ENCODE measurements at places on chromosomes 5 and 9. TPM values are rescaled to one million over a fixed set of nuclear protein-coding genes. Genes with fewer than 3 reads are reported as not detected.

OMD gene
- total RNA-seq, result not detected

FAM200C gene
- total RNA-seq, result 2.3 TPM

HAPLN1 gene
- total RNA-seq, result not detected

ARL14EPL gene
- total RNA-seq, result 0.07 TPM

ADAMTS16 gene
- total RNA-seq, result not detected

TNFSF15 gene
- total RNA-seq, result 0.13 TPM

CATSPER3 gene
- total RNA-seq, result not detected

MEIKIN gene
- total RNA-seq, result not detected

UNC13B gene
- total RNA-seq, result 35.0 TPM

RGS7BP gene
- total RNA-seq, result 0.20 TPM

NIPBL gene
- 11.1 TPM for total RNA-seq

COL23A1 gene
- not detected for total RNA-seq

PCDHB7 gene
- 0.05 TPM for total RNA-seq

LCN15 gene
- 1.6 TPM for total RNA-seq

NXNL2 gene
- total RNA-seq, result not detected

OCLN gene
- total RNA-seq, result 0.53 TPM

CAMK2A gene
- total RNA-seq, result not detected

MAMDC4 gene
- total RNA-seq, result 1.9 TPM

EGR1 gene
- total RNA-seq, result 3.3 TPM

PIP5K1B gene
- not detected for total RNA-seq

BTNL8 gene
- total RNA-seq, result not detected

CAAP1 gene
- 11.3 TPM for total RNA-seq

ZNF300 gene
- total RNA-seq, result 3.4 TPM

ADRB2 gene
- 13.3 TPM for total RNA-seq

PCDHA9 gene
- 0.13 TPM for total RNA-seq

HACD4 gene
- total RNA-seq, result 6.1 TPM

SLC46A2 gene
- not detected for total RNA-seq

LECT2 gene
- total RNA-seq, result not detected

CD14 gene
- 0.60 TPM for total RNA-seq

NFIB gene
- total RNA-seq, result 63.3 TPM

MYMK gene
- total RNA-seq, result not detected

EGFL7 gene
- total RNA-seq, result 1,153 TPM

HTR4 gene
- total RNA-seq, result not detected

PCDHB4 gene
- 0.10 TPM for total RNA-seq

DMRTA1 gene
- 0.07 TPM for total RNA-seq

GRAMD2B gene
- total RNA-seq, result 3.9 TPM

FGF18 gene
- not detected for total RNA-seq

GABRA1 gene
- total RNA-seq, result not detected

WWC1 gene
- total RNA-seq, result not detected

FPGS gene
- total RNA-seq, result 75.6 TPM

CCL28 gene
- 1.8 TPM for total RNA-seq

KCNMB1 gene
- total RNA-seq, result not detected

ZNF474 gene
- not detected for total RNA-seq

IFNA2 gene
- total RNA-seq, result not detected

TMEM215 gene
- not detected for total RNA-seq

ADAM19 gene
- 5.0 TPM for total RNA-seq

OTULINL gene
- 0.05 TPM for total RNA-seq

DRD1 gene
- total RNA-seq, result not detected

FRMD3 gene
- 18.2 TPM for total RNA-seq

CCDC152 gene
- total RNA-seq, result 0.20 TPM

TOPORS gene
- 18.4 TPM for total RNA-seq

SNCB gene
- total RNA-seq, result 0.44 TPM
